ENCODE measurements at places on chromosomes 7 and 10.

- DNase-seq, result no peak
Measured at GRCh38 chr7:30237271-30237695, 47.1 kb upstream of the ZNRF2 start.

- no peak for DNase-seq
Measured at GRCh38 chr10:3908183-3908582, 123.2 kb upstream of the KLF6 start.

GRCh38 chr7:45070254-45070642 lies 18.5 kb downstream of the NACAD start:
- no peak for DNase-seq

DNA sequence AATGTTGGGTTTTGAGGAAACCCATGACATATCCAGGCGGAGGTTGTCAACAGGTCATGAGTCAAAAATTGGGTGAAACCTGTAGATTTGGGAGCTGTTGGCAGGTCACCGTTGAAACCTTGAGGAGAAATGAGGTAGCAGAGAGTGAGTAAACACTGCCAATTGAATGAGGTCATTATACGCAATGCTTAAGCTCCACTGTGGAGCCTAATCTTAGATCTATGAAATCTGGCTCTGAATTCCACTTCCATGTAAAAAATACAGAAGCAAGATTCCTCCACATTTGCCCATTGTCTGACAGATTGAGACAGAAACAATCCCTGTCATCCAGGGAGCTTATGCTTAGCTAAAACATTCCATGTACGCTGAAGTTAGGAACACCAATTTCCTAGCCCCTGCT lies 76.0 kb upstream of the IL6 start:
- DNase-seq, result no peak

GRCh38 chr7:151736403-151736909 lies 140.5 kb downstream of the PRKAG2 start:
- no peak for DNase-seq

- no peak for DNase-seq
Measured at GRCh38 chr10:11097686-11098085, 80.0 kb downstream of the CELF2 start.

GRCh38 chr7:8112685-8113084 lies 144.1 kb downstream of the GLCCI1 start:
- no peak for DNase-seq

- DNase-seq, result no peak
Measured at GRCh38 chr10:68073631-68074030, 1.5 kb downstream of the HERC4 start.

DNA sequence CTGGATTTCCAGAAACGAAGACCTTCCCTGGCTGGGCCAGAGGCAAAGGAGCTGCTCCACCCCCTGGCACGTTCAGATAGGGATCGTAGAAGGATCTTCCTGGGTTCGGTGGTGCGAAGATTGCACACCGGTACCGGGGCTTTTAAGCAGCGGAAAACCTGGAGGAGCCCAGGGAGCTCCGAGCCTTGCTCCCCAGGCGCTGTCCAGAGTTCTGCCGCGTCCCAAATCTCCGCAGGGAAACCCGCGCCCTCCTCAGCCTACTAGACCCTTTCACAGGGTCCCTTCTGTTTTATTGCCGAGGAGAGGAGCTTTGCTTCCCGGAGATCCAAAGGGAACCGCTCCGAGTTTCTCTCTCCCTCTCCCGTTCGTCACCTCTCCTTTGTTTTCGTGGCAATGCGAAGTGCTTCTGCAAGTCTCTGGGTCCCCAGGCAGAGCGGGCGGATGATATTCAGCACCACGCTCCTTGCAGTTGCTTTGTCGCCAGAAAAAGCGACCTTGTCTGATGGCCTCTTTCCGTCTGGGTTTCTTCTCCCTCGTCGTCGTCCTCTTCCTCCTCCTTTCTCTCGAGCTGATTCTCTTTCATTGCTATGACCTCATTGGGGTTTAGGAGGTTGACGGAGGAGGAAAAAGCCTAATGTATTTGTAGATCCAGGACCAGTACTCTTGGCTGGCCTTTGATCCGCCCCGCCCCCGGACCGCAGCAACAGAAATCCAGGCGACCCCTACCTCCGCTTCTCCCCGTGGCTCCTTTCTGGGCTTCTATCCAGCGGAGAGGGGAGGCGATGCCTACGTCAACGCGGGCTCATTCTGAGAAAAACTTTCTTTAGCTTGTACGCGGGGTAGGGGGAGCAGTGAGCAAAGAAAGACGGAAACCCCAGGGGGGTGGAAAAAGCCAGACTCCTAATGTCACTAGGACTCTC lies at the start of gene TMEM196:
Gene TMEM196 (minus strand): TSS at position 777 of the 920 bp plus-strand sequence. CDS start 921 bp downstream, outside the sequence.
- DNase-seq, result no peak
